ENCODE measurements at places on chromosomes 5 and 9.

GRCh38 chr9:95732802-95733688 lies 142.4 kb upstream of the ERCC6L2 start:
- DNase-seq = no peak

DNA sequence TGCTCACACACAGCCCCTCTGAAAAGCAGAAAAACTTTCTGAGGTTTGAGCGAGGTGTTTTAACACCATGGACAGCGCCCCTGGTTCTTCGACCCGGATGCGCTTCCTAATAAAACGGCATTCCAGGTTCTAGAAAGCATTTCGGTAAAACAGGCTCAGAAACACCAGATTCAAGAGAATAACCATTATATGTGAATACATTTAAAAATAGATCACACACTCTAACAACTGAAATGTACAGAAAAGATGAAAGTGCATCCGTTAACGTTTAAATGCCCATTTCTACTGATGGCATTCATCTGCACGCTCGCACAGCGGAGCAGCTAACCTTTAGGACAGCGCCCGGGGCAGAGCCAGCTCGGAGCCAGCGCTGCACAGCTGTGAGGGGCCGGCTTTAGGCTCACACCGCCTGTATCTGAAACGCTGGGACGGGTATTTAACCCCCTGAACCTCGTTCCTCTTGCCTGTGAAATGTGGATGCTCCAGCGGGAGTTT lies 26.3 kb upstream of the TENT4A start:
- DNase-seq = no peak

DNA sequence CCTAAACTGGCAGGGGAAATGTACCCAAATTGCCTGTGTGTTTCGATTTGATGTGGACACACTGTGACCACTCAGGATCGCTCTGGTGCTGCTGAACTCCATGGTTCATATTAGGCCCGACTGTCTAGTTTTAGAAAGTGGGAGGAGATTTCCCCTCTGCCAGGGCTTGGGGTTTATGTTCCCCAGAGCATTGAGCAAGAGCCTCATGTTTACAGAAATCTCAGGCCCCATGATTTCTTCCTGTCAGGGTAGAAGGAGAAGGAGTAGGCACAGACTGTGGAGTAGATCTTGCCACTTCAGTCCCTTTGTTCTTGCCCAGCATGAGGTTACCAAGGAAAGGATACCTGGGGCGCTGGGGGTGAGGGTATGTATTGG lies 40.8 kb upstream of the GLRX start:
- no peak for DNase-seq

DNA sequence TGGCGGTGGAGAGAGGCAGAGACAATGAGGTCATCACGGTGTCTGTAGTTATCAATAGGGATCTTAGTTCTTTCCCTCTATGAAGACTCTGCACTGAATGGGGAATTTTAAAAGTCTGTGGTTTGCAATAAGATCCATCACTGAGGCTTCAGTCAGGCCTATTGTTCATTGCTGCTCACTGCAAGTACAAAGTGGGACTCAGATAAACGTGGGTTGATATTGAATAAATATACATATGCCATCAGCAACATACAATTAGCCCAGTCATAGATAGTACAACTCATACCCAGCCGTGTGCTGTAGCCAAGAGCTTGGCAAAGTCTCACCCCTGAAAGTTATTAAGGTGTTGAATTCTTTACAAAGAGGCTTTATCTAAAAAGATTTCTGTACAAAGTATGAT lies 88.4 kb downstream of the ENC1 start:
- no peak for DNase-seq

DNA sequence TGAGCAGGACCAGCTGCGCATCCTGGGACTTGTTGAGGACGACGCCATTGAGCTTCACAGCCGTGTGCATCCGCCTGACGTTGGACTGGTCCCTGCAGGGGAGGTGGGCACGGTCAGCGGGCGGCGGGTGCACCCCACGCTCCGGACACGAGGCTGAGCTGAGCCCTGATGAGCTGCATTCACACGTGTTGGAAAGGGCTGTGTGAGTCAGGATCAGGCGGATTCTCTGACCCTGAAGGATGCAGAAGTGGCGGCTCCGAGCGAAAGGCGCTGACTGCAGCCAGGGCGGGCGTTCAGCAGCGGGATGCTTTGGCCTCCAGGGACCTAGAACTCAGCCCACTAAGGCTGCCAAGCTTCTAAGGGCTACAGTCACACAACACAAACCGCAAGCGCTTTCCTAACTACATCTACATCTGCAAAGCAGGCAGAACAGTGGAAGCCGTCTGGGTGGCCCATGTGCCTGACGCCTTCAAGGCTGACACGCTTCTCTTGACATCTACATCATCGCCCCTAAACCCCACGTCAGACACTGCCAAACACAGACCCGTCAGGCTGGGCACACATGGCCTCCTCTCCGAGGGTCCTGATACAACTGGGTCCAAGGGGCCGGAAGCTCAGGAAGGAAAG lies 44.9 kb downstream of the NKD2 start:
- DNase-seq = no peak

GRCh38 chr9:30519166-30519565 lies 1865.3 kb upstream of the ACO1 start:
- no peak for DNase-seq

- DNase-seq = no peak
Observed at GRCh38 chr5:41891066-41891707, 13.0 kb upstream of the RIMOC1 start.

GRCh38 chr9:130634801-130635200 lies 29.6 kb upstream of the PRDM12 start:
- no peak for DNase-seq

DNA sequence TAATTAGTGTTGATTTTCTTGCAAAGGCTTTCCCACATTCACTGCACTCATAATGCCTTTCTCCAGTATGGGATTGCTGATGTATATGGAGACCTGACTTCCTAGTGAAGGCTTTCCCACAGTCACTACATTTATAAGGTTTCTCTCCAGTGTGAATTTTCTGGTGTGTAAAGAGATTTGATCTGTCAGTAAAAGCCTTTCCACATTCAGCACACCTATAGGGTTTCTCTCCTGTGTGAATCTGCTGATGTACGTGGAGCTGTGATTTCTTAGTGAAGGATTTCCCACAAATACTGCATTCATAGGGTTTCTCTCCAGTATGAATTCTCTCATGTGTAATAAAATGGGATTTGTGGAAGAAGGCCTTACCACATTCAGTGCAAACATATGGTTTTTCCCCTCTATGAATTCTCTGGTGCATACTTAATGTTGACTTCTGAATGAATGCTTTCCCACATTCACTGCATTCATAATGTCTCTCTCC lies 31.1 kb downstream of the ZNF484 start:
- DNase-seq = no peak

DNA sequence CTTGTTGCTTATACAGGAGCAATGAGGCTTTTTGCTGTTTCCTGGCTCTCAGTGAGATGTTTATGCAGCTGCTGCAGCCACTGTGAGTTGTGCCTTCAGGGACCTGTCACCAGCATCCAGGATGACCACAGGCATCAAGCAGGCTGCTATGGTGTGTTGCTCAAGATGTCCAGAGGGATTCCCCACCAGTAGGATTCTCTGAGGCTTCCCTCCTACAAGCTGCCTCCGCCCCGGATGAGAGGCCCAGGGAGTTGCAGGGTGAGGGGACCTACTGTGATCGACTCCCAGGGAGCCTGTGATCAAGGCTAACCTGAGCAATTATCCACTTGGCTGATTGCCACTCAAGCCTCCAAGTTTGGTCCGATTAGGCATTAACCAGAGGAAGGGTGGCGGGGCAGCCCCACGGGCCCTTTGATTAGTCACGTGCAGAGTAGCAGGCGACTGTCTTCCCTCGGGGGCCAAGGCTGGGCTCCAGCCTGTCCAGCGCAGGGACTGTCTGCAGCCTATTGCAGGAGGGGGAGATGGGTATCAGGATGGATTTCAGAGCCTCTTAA lies 1.8 kb upstream of the FAT2 start:
- DNase-seq = no peak

- DNase-seq = no peak
Observed at GRCh38 chr9:73847536-73847935, 649.6 kb upstream of the RORB start.

DNA sequence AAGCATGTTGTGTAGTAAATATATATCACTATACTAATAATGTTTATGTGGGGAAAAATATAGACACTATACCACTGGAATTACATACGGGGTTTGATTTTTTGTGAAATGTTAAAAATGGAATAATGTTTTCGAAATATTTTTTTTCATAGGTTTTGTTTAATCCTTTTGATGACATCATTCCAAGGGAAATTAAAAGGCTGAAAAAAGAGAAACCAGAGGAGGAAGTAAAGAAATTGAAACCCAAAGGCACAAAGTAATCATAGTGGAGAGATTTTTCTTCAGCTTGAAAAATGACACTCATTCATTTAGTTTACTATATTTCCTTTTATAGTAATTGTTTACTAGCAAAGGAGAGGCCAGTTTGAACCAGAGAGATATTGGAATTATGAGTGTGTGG lies 17.6 kb downstream of the CWC27 start:
- no peak for DNase-seq

DNA sequence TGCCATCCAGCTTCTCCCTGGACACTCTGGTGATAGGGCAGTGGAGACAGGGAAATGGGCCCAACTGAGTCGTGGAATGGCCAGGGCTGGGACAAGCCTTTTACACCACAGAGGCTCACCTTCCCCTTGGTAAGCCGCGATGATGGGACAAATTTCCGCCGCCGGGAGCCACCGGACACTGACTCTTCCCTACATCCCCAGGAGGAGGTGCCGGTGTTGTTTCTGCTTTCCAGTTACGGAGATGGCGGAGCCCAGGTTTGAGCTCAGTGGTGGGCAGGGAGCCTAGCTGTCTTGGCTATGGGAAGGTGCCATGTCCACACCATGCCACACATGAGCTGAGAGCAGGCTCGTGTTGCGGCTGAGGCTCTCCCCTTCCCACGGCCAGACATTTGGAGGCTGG lies 19.9 kb upstream of the WNK2 start:
- DNase-seq = no peak

- DNase-seq = no peak
Observed at GRCh38 chr9:109791003-109791677, 11.1 kb downstream of the PALM2AKAP2 start.

DNA sequence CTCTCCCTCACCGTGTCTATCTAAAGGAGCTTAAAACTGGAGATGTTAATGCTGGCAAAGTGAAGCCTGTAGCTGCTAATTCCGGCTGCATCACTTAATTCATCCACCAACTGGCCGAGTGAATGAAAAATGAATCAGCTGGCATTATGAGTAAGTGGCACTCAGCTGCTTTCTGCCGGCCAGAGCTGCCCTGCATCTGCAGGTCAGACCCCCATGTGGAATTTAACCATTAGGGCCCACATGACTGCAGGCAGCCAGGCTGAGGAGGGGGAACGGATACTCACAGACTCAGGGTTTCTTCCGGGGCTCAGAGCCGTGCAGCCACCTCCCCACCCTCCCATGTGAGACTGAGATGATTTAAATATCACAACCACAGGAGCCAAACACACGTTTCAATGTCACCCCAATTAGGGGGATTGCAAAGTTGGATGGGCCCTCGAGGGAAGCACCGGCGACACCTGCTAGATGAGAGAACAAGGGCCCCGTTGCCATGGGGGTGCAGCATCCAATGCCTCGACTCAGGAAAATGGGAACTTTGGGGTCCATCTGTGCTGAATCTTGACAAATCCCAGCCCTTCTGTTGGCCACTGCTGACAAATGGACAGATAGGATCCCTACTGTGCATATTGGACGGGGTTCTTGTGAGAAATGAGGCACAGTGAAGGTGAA lies 115.6 kb upstream of the ALDH1B1 start:
- no peak for DNase-seq

GRCh38 chr9:135359764-135360163 lies 119.8 kb upstream of the PPP1R26 start:
- no peak for DNase-seq

DNA sequence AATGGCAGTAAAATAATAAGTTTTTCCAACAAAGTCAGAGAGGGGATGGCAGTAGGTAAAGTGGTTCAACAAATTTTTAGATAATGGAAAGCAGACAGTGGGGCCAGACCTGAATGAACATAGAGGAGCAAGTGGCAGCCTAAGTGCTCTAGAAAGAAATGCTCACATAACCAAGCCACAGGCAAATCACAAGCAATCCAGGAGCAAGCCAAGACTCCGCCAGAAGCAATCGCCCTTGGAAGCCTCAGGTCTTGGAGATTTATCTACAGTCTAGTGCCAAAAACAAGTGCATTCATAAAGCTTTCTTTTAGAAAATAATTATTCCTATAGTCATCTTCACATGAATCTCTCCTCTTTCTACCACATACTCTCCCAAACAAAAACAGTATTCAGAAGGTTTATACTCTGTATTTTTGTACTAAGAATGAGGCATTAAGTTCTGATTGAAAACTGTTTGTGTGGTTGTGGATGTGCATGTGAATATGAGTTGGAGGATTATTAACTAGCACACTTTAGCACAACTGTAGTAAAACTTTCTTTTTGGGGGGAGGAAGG lies 375.5 kb downstream of the CDH9 start:
- DNase-seq = no peak

- DNase-seq = no peak
Observed at GRCh38 chr5:137872466-137872865, 4.8 kb downstream of the MYOT start.

DNA sequence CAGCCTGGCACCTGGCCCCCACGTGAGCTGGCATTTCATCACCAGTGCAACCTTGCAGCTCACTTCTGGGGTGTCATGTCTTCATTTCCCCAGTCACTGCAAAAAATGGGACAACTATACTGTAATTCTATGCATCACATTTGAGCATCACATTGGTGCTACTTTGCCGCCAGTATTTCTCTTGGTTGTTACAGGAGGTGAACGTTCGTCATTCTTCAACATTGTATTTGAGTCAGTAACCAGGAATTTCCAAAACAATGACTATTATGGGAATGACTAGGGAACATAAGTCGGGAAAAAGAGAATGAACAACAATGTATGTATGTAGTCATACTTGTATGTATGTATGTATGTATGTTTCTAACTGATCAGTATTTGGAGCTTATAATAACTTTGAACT lies 1278.0 kb downstream of the EFNA5 start:
- DNase-seq = no peak

- DNase-seq = no peak
Observed at GRCh38 chr5:59543821-59544442, 349.6 kb downstream of the PDE4D start.

DNA sequence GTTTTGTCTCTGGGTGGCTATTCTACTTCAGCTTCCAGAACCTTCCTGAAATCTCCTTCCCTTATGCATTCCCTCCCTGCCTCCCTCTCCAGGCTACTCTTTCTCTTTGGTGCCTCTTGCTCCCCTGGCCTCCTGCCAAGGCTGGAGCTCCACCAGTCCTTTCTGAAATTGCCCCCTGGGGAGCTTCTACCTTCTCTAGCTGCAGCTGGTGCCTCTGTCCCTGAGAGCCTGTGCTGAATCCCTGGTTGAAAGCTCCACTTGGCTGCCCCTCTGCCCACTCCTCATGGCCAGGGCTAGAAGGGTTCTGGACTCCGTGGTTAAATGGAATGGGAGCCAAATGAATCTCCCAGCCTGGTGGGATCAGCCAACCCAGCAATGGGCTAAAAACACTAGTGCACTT lies 80.1 kb downstream of the COL15A1 start:
- no peak for DNase-seq

Measured in activated naive CD4-positive, alpha-beta T cell treated with Interleukin-2 at 50 U/mL for 16 hours (primary cell).